Panc1 (cell line): ENCODE measurements at places on chromosomes 2 and 18.

GRCh38 chr18:13461469-13461868, 242.9 kb downstream of the LDLRAD4 start:
- DNase-seq: no peak

GRCh38 chr2:26584656-26585055, 56.5 kb downstream of the CIB4 start:
- DNase-seq: no peak

- DNase-seq: no peak
Observed at GRCh38 chr2:170486730-170487129, 228.4 kb upstream of the SP5 start.

GRCh38 chr2:23561088-23561487, 176.1 kb downstream of the KLHL29 start:
- no peak for DNase-seq

DNA sequence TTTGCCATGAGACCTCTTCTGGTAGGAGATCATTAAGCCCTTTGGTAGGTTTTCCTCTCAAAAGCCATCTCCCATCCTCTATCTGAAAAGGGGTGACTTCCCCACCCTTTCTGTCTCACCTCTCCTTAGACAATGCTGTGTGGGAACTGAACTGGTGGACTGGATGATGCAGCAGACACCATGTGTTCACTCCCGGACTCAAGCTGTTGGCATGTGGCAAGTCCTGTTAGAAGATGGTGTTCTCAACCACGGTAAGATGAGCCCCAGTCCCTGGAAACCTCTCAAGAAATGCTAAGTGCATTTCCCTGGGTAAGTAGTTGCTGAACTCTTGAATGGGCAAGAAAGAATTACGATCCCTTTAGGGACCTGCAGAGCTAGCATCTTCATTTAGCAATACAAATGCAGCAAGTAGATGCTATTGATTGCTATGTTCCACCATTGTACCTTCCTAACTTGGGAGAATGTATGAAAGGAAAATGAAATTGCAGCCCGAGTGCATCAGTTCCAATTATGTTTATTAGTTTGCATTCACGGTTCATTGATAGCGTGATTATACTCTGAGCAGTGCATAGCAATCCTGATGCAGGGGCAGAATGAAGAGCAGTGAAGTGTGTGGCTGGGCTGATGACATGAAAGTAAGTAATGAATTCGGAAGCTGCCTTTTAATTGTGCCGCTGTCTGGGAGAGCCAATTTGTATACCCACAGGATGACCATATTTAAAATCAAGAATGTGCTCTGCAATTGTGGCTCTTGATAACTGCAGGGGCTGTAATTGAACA, 110.0 kb upstream of the MAP3K20 start:
- DNase-seq: no peak

- no peak for DNase-seq
Observed at GRCh38 chr2:181172676-181173075, 192.3 kb downstream of the UBE2E3 start.

DNA sequence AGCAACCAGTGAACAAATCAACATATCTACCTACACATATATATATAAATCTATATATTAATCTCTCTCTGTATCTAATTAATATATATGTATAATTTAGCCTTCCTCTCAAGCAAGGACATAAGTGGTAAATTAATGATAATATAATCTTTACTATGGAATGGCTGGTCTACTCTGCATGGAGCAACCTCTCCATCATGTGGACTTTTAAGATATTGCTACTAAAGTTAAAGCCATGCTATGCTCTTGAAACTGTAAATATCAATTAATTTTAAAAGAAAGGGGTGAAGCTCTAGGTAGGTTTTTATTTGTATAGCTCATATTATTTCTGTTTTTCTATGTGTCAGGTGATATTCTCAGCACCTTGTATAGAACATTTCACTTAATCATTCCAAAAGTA, 147.0 kb downstream of the PPP1R1C start:
- no peak for DNase-seq
